Lower lobe of right lung (tissue), 2 donors: ENCODE measurements at places on chromosomes 3 and 15. TPM values are rescaled to one million over a fixed set of nuclear protein-coding genes. Genes with fewer than 3 reads are reported as not detected.

CAPN3 gene
- 47.2 TPM for total RNA-seq

ATP13A5 gene
- 2.0 TPM for total RNA-seq

C3orf38 gene
- total RNA-seq, result 25.0 TPM

C2CD4A gene
- 0.18 TPM for total RNA-seq

SV2B gene
- 1.2 TPM for total RNA-seq

SNRPN gene
- 76.4 TPM for total RNA-seq

CD276 gene
- 55.0 TPM for total RNA-seq

MUSTN1 gene
- total RNA-seq, result 7.3 TPM

SH2D7 gene
- total RNA-seq, result not detected

HCN4 gene
- 0.18 TPM for total RNA-seq

POLQ gene
- 0.56 TPM for total RNA-seq

PRR20G gene
- total RNA-seq, result not detected

CCDC13 gene
- total RNA-seq, result 2.5 TPM

SYNPR gene
- total RNA-seq, result not detected
